ENCODE measurements at places on chromosomes 13 and 19.

DNA sequence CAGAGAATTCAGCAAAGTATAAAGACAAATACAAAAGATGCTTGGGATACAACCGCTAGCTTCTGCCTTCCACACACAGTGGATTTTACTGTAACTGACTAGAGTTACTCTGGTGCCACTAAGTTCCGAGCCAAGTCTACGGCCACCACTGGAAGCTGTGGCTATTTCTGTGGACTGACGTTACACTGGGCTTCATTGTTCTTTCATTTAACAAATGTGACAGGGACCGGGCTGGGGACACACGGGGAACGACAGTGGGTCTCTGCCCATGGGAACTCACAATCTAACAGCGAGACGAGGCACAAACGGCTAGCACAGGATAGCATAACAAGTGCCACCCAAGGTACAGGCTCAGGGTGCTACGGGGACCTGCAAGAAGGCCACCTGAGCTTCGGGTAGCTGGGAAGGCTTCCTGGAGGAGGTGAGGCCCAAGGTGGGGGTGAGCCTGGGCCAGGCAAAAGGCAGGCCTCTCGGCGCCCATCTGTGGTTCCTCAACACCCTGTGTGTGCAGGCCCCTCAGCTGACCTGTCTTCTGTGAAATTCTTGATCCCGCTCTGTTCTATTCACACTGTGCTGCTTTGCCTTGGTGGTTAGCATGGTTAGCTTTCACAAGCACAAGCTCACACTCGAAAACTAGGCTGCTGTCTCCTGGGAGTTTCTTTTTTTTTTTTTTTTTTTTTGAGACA lies 10.3 kb upstream of the IL4I1 start:
- DNase-seq, result no peak

DNA sequence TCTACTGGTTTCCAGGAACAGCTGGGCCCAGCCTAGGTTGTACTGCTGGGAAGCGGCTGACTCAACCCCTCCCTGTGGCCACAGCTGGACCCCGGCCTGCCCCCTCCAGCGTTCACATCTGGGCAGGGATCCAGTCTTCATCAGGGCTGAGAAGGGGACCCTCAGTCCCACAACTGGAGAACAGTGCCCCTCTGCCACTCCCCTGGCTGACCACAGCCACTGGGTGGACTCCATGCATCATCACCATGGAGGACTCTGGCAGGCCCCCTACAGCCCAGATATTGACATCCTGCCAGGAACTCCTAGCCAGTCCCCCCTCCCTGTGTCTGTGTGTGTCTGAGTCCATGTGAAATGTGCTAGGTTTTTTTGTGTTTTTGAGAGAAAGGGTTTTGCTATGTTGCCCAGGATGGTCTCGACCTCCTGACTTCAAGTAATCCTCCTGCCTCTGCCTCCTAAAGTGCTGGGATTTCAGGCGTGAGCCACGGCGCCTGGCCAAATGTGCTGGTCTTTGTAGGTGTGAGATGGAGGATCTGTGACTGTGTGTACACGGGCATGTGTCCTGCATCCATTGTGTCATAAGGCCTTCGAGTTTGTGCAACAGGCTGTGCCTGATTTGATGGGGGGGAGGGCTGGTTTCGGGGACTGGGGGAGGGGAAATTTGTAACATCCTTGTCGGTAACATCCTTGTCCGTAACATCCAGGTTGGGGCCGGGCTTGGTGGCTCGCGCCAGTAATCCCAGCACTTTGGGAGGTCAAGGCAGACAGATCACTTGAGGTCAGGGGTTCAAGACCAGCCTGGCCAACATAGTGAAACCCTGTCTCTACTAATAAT lies 4.0 kb upstream of the HOOK2 start:
- no peak for DNase-seq

DNA sequence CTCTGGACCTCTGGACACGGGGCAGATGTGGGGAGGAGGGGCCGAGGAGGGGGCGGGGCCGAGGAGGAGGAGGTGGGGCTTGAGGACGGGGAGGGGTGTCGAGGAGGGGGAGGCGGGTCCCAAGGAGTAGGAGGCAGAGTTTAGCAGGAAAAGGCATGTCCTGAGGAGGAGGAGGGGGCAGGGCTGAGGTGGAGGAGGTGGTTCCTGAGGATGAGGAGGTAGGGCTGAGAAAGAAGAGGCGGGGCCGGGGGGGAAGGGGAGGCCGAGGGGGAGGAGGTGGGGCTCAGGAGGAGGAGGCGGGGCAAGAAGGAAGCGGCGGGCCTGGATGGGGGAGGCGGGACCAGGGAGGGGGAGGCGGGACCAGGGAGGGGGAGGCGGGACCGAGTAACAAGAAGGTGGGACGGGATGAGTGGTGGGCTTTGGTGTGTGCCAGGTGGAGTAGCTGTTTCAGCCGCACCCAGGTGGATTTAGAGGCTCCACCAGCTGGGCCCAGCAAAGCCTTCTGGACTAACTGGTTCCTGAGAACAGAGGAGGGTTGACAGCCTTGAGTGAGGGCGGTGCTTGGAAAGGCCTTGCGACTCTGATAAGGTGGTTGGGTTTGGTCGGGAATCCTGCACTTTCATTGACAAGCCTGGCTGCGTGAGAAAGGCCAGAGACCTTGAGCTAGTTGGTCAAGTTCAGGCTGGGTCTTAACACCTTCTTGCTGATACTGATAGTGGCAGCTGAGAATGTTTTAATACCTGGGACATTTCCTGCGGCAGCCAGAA lies 7.7 kb downstream of the TECR start:
- DNase-seq, result peak; percentile 66

GRCh38 chr19:17268754-17269153 lies 1.5 kb downstream of the BABAM1 start:
- no peak for DNase-seq

GRCh38 chr19:32350471-32350865 lies 5.1 kb downstream of the ZNF507 start:
- no peak for DNase-seq

GRCh38 chr19:37594982-37595382 lies 306 bp downstream of the ZNF540 start:
- no peak for DNase-seq

DNA sequence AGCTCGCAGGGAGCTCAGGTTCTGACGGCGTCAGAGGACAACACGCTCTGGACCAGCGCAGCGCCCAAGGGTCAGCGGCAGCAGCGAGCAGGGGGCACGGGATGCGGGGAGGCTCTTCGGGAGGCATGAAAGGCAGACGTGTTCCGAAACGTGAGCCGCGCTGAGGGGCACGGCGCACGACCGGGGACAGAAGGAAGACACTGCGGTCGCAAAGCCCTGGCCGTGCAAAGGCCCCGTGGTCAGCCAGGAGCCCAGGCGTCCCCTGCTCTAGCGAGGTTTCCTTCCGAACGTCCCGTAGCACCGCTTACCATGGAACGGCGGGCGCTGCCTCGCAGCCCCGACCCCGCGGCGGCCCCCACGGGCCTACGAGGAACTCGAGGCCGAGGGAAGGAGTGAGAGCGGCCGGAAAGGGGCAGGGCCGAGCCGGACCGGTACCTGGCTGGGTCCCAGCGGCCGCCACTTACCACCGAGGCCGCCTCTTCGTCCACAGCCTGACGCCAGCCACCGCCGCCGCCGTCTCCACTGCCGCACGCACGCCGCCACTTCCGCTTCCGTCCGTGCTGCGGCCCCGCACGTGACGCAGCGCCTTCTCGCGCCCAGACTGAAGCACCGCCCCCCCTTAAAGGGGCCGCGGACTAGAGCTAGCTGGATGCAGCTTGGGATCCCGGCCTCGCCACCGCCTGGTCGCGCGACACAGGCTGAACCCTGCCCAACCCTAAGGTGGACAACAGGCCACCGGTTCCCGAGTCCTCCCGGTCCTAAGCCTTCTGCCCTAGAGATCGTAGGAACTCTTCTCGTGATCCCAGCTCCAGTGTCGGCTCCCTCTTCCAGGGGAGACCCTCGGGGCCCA lies 9.4 kb downstream of the ABHD17A start:
- peak; percentile 92 for DNase-seq

- no peak for DNase-seq
Observed at GRCh38 chr19:31214997-31215396, 134.2 kb downstream of the TSHZ3 start.

- DNase-seq, result no peak
Observed at GRCh38 chr13:33028620-33029019, 12.4 kb downstream of the KL start.

DNA sequence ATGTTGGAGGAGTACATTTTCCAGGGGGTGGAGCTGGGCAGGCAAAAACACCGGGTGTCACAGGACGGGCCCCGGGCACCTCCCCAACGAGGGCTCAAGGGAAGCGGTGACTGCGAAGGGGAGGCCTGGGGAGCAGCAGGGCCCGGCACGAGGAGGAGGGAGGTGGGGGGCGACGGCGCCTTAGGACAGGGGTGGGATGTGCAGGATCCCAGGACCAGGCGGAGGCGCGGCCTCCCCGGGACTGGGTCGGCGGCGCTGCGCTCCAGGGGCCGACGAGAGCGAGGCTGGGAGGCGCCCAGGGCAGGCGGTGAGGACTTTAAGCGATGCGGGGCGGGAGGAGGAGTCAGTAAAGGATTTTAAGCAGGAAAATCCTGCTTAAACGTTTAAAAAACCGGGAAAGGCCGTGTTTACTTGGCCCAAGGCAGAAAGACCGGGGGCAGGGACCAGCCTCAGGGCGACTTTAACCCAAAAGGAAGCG lies 427 bp downstream of the ZNF160 start:
- DNase-seq, result peak; percentile 68

GRCh38 chr19:51016798-51017683 lies 2.5 kb downstream of the KLK10 start:
- peak; percentile 82 for DNase-seq

DNA sequence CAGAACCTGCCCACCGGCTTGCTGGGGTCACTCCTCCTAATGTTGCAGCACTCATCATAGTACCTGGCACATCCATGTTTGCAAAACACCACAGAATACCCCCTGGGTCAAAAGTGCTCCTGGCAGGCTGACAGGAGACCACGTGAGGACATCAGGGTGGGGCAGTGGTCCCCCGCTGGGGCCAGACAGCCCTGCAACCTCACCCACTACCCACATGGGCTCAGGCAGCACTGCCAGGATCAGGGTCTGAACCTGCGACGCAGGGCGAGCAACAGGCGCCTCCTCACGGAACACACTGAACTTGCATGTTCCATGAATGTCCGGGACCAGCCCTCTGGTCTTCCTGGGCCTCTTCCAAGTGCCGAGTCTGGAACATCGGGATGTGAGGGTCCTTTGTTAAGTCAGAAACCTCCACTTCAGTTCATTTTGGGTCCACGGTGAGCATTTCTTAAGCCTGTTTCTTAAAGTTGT lies 1.4 kb upstream of the SLC7A9 start:
- peak; percentile 28 for DNase-seq

GRCh38 chr13:27482983-27483382 lies 32.6 kb upstream of the MTIF3 start:
- peak; percentile 13 for DNase-seq

- DNase-seq, result no peak
Observed at GRCh38 chr13:71830323-71830722, 36.7 kb downstream of the DACH1 start.

DNA sequence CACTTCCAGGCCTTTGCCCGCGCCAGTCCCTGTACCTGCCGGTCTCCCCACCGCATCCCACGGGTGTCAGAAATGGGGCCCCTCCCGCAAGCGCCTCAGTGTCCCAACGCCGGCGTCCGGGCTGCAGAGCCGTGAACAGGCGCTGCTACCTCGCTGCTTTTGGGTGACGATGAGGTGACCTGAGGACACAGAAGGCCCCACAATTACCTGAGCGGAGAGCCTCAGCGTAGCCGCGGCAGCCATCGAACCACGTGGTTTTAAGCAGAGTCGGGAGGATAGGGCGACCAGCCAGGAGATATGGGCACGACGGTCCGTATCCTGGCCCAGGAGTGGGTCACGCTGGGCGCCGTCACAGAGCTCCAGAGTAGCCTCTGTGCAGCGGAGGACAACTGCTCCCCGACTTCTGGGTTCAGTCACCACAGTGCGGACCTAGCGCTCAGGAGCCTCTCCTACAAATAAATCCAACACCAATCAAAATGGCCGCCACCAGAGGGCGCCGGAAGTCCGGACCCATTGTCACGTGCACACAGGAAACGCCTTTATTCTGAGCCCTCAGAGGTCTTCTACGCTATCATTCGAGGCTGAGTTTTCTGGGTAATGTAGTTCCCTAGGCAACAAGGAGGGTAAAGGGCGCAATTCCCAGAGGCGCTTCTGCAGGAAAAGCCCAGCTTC lies at the start of gene ZNF814:
ZNF814 (minus strand) TSS at position 478 of the 672 bp plus-strand sequence; CDS start at position 243, 235 bp downstream.
- DNase-seq, result peak; percentile 91

- DNase-seq, result peak; percentile 62
Observed at GRCh38 chr13:74288361-74288911, 154.2 kb upstream of the KLF12 start.

GRCh38 chr13:33868343-33868994 lies 50.5 kb downstream of the RFC3 start:
- DNase-seq, result no peak

DNA sequence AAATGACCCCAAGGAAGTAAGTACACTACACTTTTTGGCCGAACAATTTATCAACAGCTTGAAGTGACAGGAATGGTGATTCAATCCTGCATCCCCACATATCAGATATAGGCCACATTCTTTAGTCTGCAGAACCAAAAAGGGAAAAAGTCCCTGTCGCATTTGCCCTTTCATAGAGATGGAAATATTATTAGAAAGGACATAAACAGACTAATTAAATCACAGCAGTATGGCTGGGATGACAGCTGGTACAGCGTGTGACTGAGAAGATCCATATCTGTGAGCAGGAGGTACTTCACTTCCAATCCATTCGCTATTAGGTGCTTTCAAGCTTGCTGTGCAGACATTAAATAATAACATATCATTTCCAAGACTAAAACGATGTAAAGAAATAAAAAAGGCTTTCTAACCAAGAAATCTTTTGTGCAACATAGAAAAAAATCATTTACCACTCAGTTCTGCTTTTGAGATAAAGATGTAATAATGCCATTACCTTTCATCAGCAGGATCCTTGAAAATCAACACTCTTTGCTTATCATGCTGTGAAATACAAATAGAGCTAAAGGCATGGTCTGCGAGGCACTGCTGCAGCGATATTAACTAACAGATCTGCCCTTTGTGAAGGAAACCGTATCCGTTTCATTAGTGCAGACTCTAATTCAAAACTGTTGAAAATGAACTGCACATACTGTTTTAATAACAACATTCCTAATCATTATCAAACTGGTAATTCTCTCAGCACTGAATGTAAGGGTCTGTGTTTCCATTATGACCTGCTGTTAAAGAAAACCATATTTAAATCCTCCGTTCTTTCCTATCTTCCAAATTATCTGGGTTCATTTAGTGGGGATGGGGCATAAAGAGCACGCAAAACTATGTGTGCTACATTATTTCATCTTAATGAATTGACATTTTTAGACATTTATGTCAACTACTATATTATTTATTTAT lies 245.6 kb downstream of the DACH1 start:
- DNase-seq, result no peak

GRCh38 chr13:96020155-96020575 lies 33.0 kb downstream of the UGGT2 start:
- no peak for DNase-seq

- no peak for DNase-seq
Observed at GRCh38 chr19:54459282-54460229, 4.0 kb downstream of the LENG9 start.
